Activated CD8-positive, alpha-beta T cell treated with anti-CD3 and anti-CD28 coated beads for 36 hours (primary cell): ENCODE measurements at places on chromosomes 5 and 9. TPM values are rescaled to one million over a fixed set of nuclear protein-coding genes. Genes with fewer than 3 reads are reported as not detected.

- no peak for DNase-seq
Observed at GRCh38 chr9:16026886-16027285, 474.0 kb downstream of the CCDC171 start.

Gene C5orf58
- total RNA-seq, result not detected

GRCh38 chr9:87671925-87672324 is 54.0 kb upstream of the CTSL start:
- DNase-seq, result no peak

Gene SLC45A2
- total RNA-seq, result not detected

Gene F12
- total RNA-seq, result 7.9 TPM

GRCh38 chr5:124952566-124952965 is 206.1 kb upstream of the ZNF608 start:
- no peak for DNase-seq

GRCh38 chr9:103245369-103245768 is 250.2 kb downstream of the CYLC2 start:
- DNase-seq, result no peak

- no peak for DNase-seq
Observed at GRCh38 chr9:111484572-111484894, 350 bp upstream of the ECPAS start.

DNA sequence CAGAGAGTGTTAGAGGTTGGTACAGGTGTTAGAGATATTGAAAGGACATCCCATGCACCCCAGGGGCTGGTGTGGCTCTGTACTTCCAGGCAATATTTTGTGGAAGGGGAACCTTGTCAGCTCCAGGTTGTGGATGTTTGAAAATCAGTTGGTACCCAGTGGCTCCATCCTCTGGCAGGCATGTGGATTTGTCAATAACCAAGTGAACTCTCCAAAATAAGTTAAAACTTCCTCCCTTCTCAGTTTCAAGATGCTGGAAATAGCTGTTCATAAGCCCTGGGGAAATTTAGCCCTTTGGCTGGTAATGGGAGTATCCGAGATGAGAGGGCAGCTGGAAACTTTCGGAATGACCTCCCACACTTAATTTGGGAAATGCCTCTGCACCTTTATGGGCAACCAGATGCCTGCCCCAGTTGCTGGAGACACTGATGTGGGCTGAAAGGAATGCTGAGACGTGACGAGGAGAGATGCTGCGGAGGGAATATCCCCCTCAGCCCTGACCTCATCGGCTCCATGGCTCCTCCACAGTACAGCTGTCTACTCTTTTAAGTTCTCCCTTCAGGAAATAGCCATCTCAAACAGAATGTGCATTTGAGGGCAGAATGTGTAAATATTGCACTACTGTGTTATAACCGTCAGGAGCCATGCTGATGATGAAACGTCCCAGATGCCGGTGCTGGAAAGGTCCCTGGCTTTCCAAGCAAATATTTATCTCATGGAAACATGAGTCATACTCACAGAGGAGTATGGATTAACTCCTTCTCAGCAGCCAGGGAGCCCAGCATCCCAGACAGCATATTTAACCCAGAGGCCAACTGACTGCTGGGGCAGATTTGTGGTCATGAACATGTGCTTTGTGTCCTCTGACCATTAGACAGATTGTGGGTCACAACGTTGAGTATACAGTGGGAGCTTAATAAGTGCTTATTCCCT is 29.5 kb downstream of the TGFBI start:
- no peak for DNase-seq

GRCh38 chr5:13930541-13931171 is 13.8 kb downstream of the DNAH5 start:
- DNase-seq, result no peak

DNA sequence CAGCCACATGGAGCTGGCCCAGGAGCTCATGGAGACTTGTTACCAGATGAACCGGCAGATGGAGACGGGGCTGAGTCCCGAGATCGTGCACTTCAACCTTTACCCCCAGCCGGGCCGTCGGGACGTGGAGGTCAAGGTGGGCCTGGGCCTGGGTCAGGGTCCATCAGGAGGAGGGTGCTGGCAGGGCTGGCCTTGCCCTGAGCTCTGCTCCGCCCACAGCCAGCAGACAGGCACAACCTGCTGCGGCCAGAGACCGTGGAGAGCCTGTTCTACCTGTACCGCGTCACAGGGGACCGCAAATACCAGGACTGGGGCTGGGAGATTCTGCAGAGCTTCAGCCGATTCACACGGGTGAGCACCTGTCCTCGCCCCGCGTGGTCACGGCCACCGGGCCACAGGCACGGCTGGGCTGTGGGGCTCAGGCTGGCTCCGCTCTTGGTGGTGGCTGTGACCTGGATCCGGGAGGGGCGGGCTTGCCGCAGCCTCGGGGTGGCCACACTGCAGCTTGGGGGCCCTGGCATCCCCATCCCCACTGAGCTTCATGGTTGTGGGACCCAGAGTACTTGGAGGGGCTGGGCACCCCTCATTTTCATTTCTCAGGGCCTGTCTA is 7.1 kb downstream of the DPP7 start:
- DNase-seq, result no peak
